Left renal cortex interstitium (tissue), 4 donors: ENCODE measurements at places on chromosomes 13 and 19. TPM values are rescaled to one million over a fixed set of nuclear protein-coding genes. Genes with fewer than 3 reads are reported as not detected.

The KIR2DL1 gene
- polyA plus RNA-seq: not detected

DNA sequence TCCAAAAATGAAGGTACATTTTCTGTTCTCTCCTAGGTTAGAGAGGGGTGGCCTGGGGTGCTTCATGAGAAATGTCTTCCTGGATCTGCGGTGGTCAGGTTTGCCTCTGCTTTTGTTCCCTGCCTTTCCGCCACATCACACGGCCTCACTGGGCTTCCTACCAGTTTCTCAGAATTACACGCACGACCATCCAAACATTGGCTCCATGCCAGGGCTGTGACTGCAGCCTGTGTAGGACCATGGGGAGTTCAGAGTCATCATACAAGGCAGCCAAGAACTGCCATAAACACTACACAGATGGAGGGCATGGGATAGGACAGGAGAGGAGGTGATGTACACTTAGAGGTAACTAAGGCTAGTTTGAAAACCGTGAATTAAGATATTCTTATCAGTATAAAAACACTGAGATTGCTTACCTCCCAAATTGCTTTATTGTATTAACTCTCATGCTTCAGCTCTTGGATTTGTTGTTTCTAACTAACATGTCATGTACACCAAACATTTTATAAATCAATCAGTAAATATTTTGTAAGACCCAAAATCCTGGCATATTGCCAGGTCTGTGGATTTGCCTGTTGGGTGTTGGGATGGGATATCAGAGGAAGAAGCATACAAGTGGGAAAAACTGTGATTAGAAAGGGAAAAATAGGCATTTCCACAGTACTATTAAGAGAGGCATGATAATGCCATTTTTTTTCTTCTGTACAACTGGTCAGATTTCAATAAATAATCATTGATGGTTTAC is 45.2 kb downstream of the CDADC1 start:
- no peak for DNase-seq

GRCh38 chr13:29858667-29859066 is 8.2 kb upstream of the UBL3 start:
- no peak for DNase-seq

DNA sequence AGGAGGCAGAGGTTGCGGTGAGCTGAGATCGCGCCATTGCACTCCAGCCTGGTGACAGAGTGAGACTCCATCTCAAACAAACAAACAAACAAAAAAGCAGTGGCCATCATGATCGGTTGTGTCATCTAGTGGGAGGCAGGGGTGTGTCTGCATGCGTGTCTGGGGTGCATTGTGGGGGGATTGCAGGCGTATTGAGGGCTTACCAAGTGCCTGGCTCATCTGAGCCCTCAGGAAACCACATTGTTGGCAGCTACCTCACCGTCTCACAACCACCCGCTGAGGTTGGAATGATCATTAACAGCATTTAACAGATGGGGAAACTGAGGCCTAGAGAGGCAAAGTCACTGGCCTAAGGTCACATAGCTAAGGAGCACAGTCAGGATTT is 30.5 kb downstream of the NFIC start:
- DNase-seq: no peak

DNA sequence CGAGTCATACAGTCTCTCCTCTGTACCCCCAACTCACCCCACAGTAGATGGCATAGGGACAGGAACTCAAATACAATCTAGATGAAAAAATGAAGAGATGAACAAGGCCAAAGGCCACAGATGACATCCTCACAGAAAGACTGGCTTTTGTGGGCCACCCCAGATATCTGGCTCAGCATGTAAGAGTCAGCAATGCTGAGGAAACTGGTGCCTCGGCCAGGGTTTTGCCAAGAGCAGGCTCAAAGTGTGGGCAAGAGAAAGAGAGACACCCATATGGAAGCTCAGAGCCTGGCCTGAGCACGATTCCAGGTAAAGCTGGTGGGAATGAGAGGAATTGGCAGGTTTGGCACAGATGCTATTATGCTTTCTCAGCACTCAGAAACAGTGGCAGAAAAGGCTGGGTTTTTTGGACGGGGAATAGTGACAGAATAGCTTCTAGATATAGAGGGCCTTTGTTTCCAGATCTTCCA is 460.6 kb downstream of the FOXO1 start:
- no peak for DNase-seq

- DNase-seq: no peak
These were observed 579 bp downstream of the CPT1C start for GRCh38 chr19:49691243-49692146.

The EFNA2 gene
- polyA plus RNA-seq: 1.8 TPM

- DNase-seq: no peak
These were observed 10.1 kb downstream of the AP2S1 start for GRCh38 chr19:46840498-46840942.

The SYT5 gene
- 0.07 TPM for polyA plus RNA-seq

The CGB3 gene
- not detected for polyA plus RNA-seq

The ZNF790 gene
- 9.5 TPM for polyA plus RNA-seq

- no peak for DNase-seq
These were observed 119.4 kb upstream of the MIR17HG start for GRCh38 chr13:91228108-91228507.

The SSC5D gene
- 1.4 TPM for polyA plus RNA-seq

DNA sequence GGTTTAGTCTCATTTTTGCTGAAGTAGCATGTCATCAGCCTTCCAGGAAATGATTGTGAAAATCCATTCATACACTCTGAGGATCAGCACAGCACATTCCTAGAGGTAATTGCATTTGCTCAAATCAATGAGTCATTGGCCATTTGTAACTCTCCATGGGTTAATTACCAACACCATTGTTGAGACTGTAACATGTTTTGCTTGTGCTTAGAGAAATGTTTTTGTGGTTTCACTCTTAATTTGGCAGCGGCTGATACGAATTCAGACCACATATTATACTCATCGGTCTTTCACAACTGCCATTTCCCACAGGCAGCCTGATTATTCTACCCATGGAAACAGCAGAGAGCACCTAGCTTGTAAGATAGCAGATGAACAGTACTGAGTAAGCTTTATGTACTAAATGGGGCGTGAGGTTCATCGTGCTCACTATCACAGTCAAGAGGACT is 110.3 kb downstream of the NHLRC3 start:
- no peak for DNase-seq

DNA sequence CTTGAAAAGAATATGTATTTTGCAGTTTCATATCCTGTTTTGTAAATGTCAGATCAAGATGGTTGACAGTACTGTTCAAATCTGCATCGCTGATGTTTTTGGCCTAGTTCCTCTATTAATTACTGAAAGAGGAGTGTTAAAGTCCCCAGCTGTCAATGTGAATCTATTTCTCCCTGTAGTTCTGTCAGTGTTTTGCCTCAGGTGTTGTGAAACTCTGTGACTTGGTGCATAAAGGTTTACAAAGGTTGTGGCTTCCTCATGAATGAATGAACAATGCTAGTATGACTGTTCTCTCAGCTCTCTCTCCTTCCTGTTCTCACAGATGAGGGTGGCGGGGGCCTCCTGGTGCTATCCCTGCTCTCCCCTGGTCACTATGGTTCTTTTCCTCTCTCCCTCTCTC is 142.4 kb downstream of the MYCBP2 start:
- DNase-seq: no peak

- no peak for DNase-seq
These were observed 52.5 kb downstream of the STK24 start for GRCh38 chr13:98524391-98524790.

DNA sequence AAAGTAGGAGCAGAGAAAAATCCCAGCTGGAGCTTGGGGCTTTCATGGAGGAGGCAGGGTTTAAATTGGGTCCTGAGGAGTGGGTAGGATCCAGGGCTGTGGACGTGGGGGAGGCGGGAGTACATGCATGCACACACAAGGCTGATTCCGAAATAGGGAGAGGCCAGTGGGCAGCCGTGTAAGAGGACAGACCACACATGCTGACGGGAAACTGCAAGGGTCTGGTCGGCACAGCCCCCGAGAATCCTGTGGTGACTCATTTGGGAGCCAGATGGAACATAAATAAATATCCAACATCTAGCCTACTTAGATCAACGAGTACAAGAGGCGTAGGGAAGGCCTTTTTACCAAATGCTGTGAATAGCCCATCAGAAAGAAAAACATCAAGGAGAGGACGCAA is 216.3 kb upstream of the ZNF507 start:
- no peak for DNase-seq

The KIR2DL3 gene
- not detected for polyA plus RNA-seq

DNA sequence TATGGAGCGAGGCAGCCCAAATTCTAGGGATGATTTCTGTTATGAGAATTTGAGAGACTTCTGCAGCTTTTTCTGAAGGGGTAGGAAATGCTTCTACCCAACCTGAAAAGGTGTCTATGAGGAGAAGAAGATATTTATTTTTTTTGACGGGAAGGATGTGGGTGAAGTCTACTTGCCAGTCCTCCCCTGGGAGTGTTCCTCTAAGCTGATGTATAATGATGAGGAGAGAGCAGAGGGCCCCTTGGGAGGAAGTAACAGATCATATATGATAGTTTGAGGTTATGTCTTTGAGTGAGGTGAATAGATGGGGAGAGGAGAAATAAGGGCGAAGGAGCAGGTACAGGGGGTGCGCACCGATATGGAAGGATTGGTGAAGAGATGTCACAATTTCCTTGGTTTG is 910.6 kb upstream of the SLITRK5 start:
- no peak for DNase-seq

DNA sequence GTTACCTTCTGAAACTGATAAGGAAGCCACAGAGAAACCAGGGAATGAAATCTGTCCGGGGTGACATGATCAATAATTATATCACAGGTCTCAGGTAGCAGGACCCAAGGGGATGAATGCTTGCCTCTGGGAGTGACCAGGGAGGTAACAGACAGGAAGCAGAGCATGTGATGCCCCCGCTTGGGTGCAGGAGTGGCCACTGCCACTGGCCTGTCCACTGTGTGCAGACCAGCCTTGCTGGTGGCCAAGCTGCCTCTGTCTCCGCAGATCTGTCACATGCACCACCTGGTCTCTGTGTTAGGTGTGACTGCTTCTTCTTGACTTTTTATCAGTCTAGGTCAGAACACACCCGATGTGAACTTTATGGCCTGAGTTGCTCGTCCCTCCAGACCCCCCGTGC is 71.8 kb downstream of the PEPD start:
- DNase-seq: no peak

The SPACA4 gene
- 0.11 TPM for polyA plus RNA-seq

The GGN gene
- polyA plus RNA-seq: 0.60 TPM

DNA sequence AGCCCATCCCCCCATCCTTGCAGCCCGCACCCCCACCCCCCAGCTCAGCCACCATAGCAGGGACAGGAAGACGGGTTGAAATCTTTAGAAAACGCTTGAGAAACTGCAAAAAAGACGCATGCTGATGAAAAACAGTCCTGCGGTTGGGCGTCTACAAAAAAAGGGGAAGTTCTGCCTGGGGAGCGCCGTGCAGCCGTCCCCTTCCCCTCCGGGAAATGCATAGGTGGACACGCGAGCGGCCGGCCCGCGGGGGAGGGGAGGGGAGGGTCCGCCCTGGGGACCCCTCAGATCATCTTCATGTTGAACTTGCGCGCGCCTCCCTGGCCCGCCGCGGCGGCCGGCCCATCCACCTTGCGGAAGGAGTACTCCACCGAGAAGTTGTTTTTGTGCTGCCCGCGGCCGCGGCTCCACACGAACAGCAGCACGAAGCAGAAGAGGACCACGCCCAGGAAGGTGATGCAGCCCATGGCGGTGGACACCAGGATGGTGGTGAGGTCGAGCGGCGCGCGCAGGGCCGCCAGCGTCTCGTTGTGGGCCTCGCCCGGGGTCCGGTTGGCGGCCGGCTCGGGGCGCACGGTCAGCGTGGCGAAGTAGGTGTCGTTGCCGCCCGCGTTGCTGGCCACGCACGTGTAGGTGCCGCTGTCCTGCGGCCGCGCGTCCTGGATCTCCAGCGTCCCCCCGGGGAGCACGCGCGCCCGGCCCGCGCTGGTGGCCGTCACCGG is 7.9 kb upstream of the PEAK3 start:
- no peak for DNase-seq

The KASH5 gene
- polyA plus RNA-seq: 0.10 TPM

- no peak for DNase-seq
These were observed 102.9 kb downstream of the FRY start for GRCh38 chr13:32134241-32135055.

GRCh38 chr19:55580628-55581144 is at the start of gene ZNF579:
Gene ZNF579 (minus strand): TSS chr19:55580848. CDS start chr19:55579639, 1,209 bp downstream.
- DNase-seq: no peak

DNA sequence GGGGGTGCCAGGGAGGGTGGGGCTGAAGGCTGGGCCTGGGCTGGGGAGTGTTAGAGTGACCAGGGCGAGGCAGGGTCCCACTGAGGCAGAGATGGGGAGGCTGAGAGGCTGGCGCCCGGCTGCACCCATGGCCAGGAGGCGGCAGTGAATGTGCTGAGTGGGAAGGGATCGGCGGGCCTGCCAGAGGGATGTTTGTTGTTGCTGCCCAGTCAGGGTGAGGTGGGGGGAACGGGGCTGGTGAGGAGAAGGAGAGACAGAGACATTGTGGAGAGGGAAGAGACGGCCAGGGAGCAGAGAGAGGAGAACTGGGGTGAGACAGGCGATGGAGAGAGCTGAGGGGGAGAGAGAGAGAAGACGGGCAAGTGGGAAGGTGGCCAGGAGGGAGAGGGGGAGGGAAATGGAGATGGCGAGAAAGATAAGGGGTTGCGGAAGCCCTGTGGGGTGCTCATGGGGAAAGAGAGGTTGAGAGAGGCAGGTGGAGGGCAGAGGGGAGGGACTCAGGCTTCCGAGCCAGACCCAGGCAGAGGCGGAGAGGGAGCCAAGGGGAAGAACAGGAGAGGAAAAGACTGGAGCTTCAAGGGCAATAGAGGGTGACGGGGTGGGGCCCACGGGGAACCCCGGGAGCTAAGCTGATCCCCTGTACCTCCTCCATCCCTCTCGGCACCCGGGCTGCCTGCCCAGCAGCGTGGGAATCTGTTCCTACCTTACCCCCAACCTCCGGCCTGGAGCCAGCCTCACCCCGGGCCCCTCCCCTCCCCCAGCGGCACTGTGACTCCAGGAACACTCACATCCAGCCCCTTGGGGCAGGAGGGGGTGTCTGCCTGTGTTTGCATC is 690 bp upstream of the B3GNT8 start:
- no peak for DNase-seq

- no peak for DNase-seq
These were observed 4.6 kb downstream of the SPRY2 start for GRCh38 chr13:80336370-80336769.

DNA sequence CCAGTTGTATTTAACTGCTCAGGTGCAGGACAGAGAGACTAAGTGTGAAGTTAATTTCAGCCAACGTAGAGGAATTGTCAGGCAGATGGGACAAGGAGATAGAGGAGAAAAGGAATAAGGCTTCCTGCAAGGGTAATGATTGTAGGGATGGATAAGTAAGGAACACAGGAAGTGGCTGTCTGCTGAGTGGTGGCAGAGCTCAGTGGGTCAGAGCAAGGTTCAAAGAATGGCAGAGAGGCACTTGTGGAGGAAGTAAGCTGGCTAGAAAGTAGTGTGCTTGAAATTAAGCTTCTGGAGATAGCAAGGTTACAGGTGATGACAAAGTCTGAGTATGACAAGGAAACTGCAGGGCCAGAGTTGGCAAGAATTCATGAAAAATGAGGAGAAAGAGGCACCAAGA is 47.9 kb downstream of the USPL1 start:
- no peak for DNase-seq

The CNFN gene
- polyA plus RNA-seq: 2.3 TPM

- no peak for DNase-seq
These were observed 1558.5 kb downstream of the UQCRFS1 start for GRCh38 chr19:27654266-27654990.

- DNase-seq: no peak
These were observed 47.0 kb downstream of the SMIM24 start for GRCh38 chr19:3433313-3433712.
